ENCODE measurements at places on chromosomes 7 and 10.

GRCh38 chr7:90705391-90706071 lies 109.4 kb downstream of the CDK14 start:
- no peak for DNase-seq

DNA sequence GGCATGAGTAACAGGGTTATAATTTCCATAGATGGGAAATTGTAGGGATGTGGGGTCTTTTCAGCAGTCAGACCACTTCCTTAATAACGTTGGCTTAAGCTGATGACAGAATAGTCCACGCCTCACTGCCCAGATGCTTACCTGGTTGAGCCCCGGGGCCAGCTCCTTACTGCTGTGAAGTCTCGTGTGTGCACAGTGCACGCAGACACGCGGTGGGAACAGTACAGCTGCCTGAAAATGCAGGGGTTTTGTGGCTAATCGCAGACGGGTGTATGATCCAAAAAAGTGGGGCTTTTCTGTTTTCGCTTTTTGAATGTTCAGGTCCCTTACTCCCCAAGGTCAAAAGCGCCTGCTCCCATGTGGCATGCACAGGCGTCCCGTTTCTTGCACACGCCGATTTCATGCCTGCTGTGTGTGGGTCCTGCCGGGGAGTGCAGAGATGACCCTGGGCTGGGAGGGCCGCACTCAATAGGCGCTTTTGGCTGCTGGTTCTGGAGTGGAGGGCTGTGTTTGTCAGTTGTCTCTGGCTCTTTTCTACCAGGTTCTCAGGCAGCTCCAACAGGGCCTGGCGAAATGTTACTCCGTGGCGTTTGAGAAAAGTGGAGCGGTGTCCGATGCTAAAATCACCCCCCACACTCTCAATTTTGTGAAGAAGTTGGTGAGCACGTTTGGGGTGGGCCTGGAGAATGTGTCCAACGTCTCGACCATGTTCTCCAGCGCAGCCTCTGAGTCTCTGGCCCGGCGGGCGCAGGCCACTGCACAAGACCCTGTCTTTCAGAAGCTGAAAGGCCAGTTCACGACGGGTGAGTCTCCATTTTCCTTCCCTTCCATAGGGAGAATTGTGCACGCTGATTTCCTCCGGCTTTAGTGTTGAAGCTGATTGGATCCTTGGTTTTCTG lies 116.0 kb downstream of the TRRAP start:
- DNase-seq, result no peak

DNA sequence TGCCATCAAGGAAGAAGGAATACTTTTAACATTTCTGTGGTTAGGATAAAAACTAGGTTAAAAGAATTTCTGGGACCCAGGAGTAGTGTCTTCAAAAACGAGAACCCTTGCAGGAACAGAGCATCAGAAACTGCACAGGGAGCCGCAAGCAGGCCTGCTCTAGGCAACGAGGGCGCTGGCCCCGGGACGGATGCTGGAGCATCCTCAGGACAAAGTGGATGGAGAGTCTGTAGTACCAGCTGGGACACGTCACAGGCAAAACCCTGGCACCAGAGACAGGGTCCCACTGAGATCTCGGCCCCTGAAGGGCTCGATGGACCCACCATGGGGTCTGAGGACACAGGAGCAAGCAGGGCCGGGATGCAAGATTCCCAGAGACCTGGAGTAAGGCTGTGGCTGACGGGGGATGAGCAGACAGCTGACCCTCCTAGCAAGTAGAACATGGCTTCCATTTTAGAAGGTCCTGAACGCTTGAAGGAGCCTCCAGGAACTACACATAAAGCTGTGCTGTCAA lies 106.6 kb downstream of the GALNT11 start:
- DNase-seq, result no peak

DNA sequence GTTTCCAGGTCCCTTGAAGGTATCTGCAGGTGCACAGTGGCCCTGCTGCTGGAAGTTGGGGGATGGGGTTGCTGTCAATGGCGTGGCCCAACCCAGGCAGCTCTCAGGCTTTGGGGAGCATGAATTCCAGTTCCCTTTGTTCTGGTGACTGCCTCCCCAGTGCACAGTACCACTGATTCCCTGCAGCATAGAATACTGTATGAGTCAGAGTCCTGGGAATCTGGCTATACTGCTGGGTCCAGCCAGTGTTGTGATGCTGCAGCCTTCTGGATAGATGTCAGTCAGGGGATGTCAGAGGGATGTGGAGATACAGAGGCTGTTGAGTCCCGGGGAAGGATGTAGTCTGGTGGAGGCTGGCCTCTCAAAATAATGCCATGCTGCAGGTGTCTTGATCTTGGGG lies 99.3 kb downstream of the LANCL2 start:
- no peak for DNase-seq

- no peak for DNase-seq
Measured at GRCh38 chr10:74081941-74082718, 68.5 kb downstream of the AP3M1 start.

DNA sequence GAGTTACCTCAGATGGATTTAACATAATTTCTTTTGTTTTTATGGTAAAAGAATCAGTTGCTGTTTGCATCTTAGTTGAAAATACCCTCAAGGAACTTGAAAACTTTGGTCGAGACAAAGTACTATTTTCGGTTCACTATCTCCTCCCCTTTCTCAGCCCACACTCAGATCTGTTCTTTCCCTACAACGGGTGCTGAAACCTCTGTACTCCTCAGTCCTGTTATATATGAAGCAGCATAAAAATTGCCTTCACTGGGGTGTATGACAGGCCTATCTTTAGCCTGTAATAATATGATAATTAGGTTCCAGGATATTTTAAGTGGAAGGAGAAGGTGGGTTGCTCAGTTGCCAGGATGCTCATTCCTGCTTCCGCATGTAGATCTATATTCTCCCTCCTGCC lies 105.2 kb upstream of the NOBOX start:
- no peak for DNase-seq

- no peak for DNase-seq
Measured at GRCh38 chr7:135206941-135207391, 4.4 kb downstream of the WDR91 start.

DNA sequence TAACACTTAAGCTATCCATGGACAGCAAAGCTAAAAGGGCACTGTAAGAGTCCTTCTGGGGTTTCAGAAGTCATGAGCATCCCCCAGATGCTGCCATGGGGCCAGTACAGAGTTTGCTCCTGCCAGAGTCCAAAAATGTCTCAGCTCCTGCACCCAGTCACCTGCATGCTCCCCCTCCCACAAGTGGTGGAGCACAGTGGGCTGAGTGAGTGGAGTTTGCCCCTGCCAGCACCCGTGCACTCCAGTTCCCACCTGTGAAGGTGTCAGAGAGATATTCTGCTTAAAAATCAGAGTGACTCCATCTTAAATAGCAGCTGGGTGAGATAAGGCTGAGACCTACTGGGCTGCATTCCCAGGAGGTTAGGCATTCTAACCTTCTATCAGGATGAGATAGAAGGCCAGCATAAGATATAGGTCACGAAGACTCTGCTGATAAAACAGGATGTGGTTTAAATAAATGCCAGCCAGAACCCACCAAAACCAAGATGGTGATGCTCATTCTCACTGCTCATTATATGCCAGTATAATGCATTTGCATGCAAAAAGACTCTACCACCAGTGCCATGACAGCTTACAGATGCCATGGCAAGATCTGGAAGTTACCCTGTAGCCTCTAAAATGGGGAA lies 140.1 kb upstream of the ZNF92 start:
- DNase-seq, result no peak

- no peak for DNase-seq
Measured at GRCh38 chr10:96524741-96525140, 11.0 kb upstream of the TLL2 start.

DNA sequence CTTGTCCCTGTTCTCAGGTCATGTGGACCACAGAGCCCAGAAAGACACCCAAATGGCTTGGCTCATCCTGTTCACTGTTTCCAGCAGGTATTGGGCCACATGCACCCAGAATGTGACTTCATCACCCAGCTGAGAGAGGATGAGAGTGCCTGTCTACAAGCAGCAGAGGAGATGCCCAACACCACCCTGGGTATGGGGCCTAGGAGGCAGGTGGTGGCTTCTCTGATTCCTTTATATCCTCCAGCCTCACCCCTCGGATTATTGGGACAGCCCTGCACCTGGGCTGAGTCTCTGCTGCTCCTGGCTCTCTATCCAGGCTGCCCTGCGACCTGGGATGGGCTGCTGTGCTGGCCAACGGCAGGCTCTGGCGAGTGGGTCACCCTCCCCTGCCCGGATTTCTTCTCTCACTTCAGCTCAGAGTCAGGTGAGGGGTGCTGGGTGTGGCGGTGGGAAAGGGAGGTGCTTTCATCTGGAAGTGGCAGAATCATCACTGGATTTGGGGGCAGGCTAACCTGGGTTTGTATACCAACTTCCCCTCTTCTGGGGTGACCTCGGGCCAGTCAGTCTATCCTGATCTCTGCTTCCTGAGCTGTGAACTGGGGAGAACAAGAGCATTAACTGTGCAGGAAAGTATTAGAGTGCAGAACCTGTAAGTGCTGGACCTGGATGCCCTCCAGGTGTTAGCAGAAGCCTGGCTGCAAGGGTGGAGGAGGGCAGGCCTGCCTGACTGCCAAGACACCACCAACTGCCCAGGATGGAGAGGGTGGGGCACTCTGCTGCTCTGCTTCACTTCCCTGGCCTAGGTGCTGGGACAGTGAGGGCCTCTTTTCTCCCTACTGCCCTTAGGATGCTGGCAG lies 5.2 kb downstream of the GHRHR start:
- no peak for DNase-seq

DNA sequence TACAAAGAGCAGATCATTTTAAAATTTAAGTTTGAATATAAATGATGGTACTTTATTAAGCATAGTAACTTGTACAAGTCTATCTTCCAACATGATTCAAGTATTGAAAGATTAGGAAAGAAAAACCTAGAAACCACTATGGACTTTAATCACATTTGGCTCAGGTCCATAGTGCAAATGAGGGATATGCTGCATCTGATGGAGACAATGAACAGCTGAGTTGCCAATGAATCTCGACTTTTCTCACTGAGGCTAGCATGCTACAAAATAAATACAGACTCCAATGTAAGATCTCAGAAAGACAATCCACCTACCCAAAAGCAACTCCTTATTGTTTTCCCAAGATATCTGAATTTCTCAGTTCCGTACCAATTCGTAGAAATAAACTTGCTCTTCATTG lies 89.8 kb downstream of the SEMA3A start:
- DNase-seq, result no peak

- peak; percentile 27 for DNase-seq
Measured at GRCh38 chr10:22086730-22087401, 83.3 kb upstream of the DNAJC1 start.

- DNase-seq, result no peak
Measured at GRCh38 chr7:128707752-128708151, 31.4 kb upstream of the CALU start.

GRCh38 chr7:40341836-40342235 lies 207.0 kb downstream of the SUGCT start:
- peak; percentile 83 for DNase-seq

- DNase-seq, result no peak
Measured at GRCh38 chr7:159118197-159118595, 26.5 kb downstream of the VIPR2 start.

DNA sequence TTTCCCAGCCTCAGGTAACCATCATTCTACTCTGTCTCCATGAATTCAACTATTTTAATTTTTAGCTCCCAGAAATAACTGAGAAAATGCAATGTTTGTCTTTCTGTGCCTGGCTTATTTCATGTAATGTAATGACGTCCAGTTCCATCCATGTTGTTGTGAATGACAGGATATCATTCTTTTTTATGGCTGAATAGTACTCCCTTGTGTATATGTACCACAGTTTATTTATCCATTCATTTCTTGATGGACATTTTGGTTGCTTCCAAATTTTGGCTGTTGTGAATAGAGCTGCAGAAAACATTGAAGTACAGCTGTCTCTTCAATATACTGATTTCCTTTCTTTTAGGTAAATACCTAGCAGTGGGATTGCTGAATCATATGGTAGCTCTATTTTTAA lies 10.5 kb downstream of the ATRNL1 start:
- no peak for DNase-seq

GRCh38 chr7:148982654-148983199 lies 45.6 kb downstream of the PDIA4 start:
- peak; percentile 28 for DNase-seq

DNA sequence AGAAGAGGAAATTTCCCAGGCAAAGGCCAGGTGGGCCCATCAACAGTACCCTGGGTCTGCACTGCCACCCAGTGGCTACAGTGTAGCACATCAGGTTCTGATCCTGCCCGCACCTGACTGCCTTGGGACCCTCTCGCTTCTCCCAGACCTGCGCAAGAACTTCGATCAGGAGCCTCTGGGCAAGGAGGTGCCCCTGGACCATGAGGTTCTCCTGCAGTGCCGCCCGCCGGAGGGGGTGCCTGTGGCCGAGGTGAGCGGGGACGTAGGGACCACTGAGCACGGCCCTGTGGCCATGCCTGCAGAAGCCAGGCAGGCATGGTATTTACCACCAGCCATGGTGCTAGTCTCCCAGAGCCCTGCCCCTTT lies 33.9 kb upstream of the SLC29A3 start:
- peak; percentile 9 for DNase-seq

GRCh38 chr10:129942391-129942790 lies 21.7 kb downstream of the EBF3 start:
- DNase-seq, result no peak

GRCh38 chr10:113997428-113997827 lies 46.2 kb upstream of the ADRB1 start:
- no peak for DNase-seq

DNA sequence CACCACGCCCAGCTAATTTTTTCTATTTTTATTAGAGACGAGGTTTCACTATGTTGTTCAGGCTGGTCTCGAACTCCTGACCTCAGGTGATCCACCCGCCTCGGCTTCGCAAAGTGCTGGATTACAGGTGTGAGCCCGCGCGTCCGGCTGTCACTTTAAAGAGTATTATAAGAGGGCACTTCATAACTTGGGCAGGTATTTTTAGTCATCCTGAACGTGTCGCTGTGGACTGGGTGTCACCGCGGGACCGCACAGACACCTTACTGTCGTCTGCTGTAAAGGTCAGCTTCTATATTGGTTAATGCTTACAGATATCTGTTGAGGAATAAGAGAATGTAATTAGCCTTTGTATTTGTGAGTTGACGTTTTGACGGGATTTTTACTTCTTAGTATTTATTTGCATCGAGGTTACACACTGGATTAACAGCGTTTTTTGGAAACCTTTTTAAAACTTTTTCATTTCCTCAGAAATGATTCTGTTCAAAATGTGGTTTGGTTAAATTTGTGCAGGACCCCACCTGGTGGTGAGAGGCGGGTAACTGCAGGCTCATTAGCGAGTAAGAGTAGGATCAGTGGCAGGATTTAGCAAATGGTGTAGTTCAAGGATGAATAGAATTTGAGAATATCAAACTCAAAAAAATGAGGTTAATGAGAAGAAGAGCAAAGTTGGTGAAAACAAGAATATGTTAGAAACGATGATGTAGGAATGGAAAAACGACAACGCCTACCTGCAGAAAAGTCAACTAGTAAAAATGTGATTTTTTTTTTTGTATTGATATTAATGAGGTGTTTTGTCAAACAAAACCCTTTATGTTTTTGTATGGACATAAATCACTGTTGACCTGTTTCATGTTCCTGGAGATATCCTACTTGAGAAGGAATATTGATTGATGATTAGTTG lies 3.2 kb downstream of the DNAJB6 start:
- peak; percentile 65 for DNase-seq

GRCh38 chr7:3981281-3981680 lies 680.2 kb downstream of the SDK1 start:
- no peak for DNase-seq
